ENCODE measurements at places on chromosomes 6 and 20.
A peak's percentile ranks its signal among the peaks of the same experiment; 100 is the strongest.

DNA sequence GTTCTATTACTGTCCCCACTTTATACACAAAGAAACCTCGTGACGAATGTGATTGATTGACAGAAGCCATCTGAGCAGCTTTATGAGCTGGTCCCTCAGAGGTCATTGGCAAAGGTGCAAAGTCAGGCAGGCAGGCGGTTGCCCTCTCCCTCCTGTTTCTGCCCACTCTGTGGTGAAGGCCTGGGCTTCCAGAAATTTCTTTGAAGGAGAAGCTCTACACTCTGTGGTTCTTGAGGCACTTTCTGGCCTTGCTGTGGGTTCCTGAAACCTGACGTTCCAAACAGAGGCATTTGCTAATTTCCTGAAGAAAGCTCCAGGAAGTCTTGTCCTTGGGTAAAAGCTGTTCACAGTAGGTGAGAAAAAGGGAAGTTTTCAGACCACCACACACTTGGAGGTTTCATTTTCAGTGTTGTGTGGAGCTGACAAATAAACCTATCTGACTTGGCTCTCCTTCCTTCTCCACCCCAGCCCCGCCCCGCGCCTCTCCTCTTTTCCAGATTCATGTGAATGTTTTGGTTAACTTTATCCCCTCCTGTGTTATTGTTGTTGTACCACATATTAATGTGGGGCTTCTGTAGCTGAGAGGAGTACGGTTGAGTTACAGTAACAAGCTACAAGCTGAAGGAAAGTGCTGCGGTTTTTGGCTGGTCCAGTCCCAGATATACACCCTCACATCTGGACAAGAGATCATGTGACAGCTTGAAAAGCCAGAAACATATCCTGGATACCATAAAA, 274.1 kb downstream of the CLIC5 start:
- no peak for DNase-seq

DNA sequence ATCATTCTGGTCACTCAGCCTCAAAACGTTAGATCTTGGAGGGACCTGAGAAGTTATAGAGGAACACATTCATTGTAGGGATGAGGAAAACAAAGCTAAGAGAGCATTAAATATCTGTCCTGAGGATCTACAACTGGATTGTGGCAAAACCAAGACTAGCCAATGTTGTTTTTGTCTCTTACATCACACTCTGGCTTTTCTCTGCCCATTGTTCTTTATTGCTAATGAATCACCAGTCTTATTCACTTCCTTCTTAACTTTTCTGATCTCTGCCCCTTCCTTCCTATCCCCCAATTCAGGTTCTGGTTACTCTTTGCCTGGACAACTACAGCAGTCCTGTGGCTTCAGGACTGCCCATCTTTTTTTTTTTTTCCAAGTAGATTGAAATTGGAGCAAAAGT, 57.0 kb upstream of the PREP start:
- DNase-seq = no peak

DNA sequence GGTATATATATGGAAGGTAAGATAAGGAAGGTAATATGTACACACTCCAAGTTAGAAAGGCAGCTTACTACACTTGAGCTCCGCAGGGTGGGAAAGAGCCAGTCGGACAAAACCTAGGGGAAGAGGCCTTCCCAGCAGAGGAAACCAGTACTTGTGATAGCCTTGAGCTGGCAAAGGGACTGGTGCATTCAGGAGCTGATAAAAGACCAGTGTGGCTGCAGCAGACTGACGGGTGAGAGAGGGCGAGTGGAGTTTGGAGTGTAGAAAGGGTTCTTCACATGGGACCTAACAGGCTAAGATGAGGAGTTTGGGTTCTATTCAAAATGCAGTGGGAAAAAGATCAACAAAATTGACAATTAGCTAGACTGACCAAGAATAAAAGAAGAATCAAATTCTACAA, 49.3 kb upstream of the KIF13A start:
- no peak for DNase-seq

- no peak for DNase-seq
These were observed 87.8 kb downstream of the L3MBTL3 start for GRCh38 chr6:130105996-130106704.

GRCh38 chr6:136547336-136547735, 2.9 kb downstream of the MAP7 start:
- no peak for DNase-seq

- DNase-seq = no peak
These were observed 108.5 kb downstream of the MAN1A1 start for GRCh38 chr6:119241111-119241465.

DNA sequence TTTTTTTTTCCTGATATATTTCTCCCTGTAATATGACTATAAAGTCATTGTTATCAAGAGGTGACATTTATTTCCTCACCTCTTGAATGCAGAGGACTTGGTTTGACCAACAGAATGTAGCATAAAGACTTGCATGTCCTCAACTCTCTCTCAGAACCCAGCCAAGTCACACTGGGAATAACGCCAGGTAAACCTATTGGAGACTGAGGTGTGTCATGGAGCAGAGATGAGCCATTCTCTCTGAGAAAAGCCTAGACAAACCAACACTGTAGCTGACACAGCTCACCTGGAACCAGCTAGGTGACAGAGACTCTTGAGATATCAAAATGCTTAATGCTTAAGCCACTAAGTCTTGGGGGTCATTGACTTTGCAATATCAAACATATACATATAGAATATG, 533.6 kb downstream of the HAO1 start:
- DNase-seq = no peak

GRCh38 chr20:55253781-55254180, 751.5 kb downstream of the CBLN4 start:
- DNase-seq = no peak

DNA sequence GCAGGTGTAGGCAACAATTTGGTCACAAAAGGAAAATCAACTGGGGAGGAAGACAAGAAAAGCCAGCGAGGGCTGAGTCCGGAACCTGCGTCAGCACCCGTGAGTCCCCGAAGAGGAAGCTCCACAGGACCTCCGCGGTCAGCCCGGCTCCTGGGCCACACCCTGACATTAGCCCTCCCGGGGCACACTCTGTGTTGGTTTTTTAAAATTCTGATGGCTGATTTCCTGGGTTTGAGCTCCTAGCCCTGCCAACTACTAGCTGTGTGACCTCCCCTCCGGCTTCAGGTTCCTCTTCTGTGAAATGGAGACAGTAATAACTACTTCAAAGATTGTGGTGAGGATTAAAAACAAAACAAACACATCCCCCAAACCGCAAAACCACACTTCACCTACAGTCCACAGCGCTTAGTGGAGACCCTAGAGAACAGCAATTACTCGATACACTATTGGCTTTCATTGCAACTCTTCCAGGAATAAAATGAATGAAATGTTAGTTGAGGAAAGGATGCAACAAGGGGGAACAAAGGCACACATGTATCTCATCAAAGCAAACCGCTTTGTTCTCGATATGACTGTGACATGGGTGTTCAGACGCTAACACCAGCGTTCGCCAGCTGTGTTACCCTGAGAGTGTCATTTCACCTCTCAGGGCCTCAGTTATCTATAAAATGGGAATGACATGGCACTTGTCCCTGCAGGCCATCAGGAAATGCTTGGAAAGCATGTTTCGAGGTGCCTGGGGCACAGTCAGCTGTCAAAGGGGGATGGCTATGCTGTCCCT, 985 bp downstream of the ZBP1 start:
- peak; percentile 33 for DNase-seq

DNA sequence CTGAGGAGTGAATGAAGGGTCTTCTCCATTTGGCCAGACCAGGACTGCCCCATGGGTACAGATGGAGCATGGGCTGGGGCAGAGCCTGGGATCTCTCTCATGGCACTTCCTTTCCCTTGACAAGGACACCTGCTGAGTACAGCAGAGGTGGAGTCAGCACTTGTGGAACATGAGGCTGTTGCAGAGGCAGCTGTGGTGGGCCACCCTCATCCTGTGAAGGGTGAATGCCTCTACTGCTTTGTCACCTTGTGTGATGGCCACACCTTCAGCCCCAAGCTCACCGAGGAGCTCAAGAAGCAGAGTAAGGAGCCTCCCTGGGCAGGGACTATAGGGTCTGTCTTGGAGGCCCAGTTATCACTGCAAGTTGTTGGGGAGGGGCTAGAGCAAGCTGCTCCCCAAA, 29.6 kb downstream of the GSS start:
- DNase-seq = no peak

DNA sequence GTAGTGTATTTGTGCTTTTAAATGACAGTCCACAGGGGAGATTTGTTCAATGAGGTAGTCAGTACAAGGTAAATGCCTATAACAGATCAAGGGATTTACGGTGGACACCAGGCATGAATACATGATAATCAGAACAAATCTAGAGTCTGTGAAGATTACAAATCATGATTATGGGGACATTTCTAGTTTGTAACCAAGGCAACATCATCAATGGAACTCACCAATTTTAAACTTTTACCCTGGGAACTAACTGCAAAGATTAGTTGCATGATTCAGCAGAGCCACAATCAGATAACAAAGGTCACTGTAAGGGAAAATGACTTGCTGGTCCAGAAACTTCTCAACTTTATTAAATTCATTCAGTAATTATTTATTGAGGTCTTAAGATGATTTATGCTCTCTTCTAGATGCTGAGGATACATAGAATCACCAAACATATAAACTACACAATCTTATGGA, at the start of gene CRISP1:
Gene CRISP1, minus strand, starts transcription at position 51 of the 459 bp plus-strand sequence. CDS start 9,135 bp downstream, outside the sequence.
- no peak for DNase-seq

- DNase-seq = no peak
These were observed 22.3 kb upstream of the BCAS4 start for GRCh38 chr20:50772420-50773185.

- no peak for DNase-seq
These were observed 229.2 kb upstream of the SGK1 start for GRCh38 chr6:134546962-134547645.

- DNase-seq = no peak
These were observed 53.8 kb upstream of the SLC22A23 start for GRCh38 chr6:3510617-3511016.

GRCh38 chr6:84836366-84836765, 72.0 kb upstream of the TBX18 start:
- DNase-seq = no peak

DNA sequence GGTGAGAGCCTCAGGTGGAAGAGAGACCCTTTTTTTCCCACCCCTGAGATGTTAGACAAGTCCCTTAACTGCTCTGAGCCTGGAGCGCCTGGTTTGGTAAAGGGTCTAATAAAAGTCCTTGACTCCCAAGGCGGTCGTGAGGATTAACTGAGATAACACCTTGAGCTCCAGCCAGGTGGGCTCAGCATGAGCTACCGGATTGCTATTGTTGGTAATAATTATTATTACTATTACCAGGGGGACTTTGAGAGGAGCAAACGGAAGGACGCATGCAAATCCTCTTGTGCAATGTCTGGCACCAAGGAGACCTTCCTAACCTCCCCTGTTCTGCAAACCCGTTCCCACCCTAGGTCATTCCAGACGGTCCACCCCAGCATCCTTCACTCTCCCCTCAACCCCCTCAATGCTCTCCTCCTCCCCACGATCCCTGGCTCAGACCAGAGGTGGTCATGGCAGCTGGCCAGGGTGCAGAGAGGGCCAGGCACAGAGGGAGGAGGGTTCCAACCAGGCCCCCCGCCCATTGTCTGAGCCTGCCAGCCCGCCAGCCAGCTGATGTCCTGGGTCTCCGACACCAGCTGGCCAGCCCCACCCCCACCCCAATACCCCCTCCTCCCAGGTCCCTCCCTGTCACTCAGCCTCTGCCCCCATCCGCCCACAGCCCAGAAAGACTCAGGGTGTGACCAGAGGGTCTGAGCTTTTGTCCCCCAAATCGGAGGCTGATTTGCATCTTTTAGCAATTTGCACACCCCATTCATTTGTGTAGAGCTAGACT, 14.3 kb upstream of the CBFA2T2 start:
- no peak for DNase-seq

DNA sequence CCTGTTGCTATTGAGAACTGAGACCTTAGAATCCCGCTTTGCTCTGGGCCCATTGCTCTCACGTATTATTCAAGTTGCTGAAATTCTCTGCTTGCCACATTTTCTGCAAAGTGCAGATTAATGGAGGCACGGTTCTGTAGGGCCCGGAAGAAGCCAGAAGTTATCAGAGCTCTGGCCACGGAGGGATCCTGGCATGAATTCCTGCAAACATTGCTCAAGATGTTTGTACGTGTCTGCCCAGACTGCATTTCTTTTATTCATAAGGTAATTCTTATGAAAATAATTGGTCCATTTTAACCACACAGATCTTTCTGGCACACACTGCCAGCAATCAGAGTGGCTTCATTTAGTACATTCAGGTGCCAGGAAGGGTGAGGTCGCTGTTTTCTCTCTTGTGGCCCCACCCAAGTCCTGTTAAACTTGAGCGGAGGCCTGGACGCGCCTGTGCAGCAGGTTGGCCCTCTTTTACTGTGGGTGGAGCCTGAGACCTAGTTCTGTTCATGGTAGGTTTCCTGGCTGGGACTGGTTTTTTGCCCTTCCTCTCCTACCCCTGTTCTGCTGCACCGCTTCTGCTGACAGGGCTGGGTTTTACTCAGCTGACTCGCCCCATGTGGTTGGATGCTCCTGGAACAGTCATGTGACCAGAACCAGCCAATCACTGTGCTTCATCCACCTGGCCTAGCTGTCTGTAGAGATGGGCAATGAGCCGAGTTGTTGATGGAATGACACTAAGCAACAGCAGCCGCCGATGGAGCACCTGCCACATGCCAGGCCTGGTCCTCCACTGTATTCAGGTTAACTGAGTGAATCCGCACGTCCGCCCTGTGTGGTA, 230.2 kb downstream of the CDH4 start:
- DNase-seq = no peak

DNA sequence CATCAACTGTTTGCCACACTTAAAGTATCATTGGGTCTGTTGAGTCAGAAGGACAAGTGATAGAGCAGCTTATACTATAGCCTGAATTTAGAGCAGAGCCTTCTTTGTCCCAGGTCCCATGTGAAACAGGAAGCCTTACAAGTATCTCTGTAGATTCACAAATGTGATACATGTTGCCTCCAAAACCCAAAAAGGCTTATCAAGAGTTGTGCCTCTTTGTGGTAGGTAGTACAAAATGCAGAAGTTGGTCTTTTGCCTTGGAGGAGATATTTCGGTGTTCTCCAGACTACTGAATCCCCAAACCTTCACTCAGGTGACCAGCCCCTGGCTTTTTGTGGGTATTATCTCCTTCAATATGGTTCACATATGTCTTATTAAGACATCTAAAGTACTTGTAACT, 172.8 kb upstream of the PROKR2 start:
- DNase-seq = no peak

GRCh38 chr20:19141998-19142397, 70.4 kb upstream of the SLC24A3 start:
- no peak for DNase-seq

- no peak for DNase-seq
These were observed 9.3 kb downstream of the DLL1 start for GRCh38 chr6:170281331-170282292.

- DNase-seq = no peak
These were observed 71.5 kb upstream of the RALY start for GRCh38 chr20:33922224-33922623.

- DNase-seq = no peak
These were observed 16.0 kb downstream of the TCFL5 start for GRCh38 chr20:62845416-62846160.

GRCh38 chr6:112710710-112711109, 363.6 kb downstream of the RFPL4B start:
- no peak for DNase-seq

Measured in stimulated activated CD8-positive, alpha-beta memory T cell treated with anti-CD3 and anti-CD28 coated beads, Interleukin-7, amount 100 ng/mL, for 24 hours (primary cell).